A549 treated with ZK216348 at 1 μM for 4 hours (cell line): ENCODE measurements at places on chromosomes 2 and 18. TPM values are rescaled to one million over a fixed set of nuclear protein-coding genes. Genes with fewer than 3 reads are reported as not detected.

The ASTL gene
- not detected in 5 replicates for total RNA-seq

The RIF1 gene
- total RNA-seq = 12.8 to 25.3 TPM (median 20.9 TPM) in 5 replicates

The KLHL30 gene
- 0.19 to 0.37 TPM (median 0.26 TPM) in 5 replicates for total RNA-seq

The CD8B2 gene
- not detected in 5 replicates for total RNA-seq

The TMEM247 gene
- not detected in 5 replicates for total RNA-seq

The TCF23 gene
- not detected in 5 replicates for total RNA-seq

The IL36G gene
- not detected in 5 replicates for total RNA-seq

The MAPK4 gene
- total RNA-seq = 0.08 to 0.18 TPM (median 0.14 TPM) in 5 replicates

The TMEM200C gene
- total RNA-seq = not detected in 5 replicates

The FOSL2 gene
- total RNA-seq = 46.8 to 77.6 TPM (median 60.1 TPM) in 5 replicates

The GPAT2 gene
- not detected in 5 replicates for total RNA-seq

The RAB12 gene
- 18.5 to 45.4 TPM (median 25.6 TPM) in 5 replicates for total RNA-seq

The WNT6 gene
- total RNA-seq = 0.08 to 0.21 TPM (median 0.14 TPM) in 3 of 5 replicates, not detected in the others

The DSG1 gene
- total RNA-seq = not detected in 5 replicates

The LYPD6 gene
- 0.06 to 0.19 TPM (median 0.11 TPM) in 4 of 5 replicates, not detected in the other for total RNA-seq

The IL18R1 gene
- 0.49 to 1.2 TPM (median 0.82 TPM) in 5 replicates for total RNA-seq

The CRYGD gene
- not detected in 5 replicates for total RNA-seq

The ANKRD30BL gene
- total RNA-seq = not detected in 5 replicates

The CYS1 gene
- 1.2 to 1.8 TPM (median 1.4 TPM) in 5 replicates for total RNA-seq

The RSAD2 gene
- 0.17 to 0.49 TPM (median 0.21 TPM) in 5 replicates for total RNA-seq

The MLPH gene
- 207 to 326 TPM (median 306 TPM) in 5 replicates for total RNA-seq

The TRIM43 gene
- not detected in 5 replicates for total RNA-seq

The BMP10 gene
- not detected in 5 replicates for total RNA-seq

The ODC1 gene
- total RNA-seq = 132 to 181 TPM (median 150 TPM) in 5 replicates

The GAREM2 gene
- total RNA-seq = 5.6 to 10.3 TPM (median 7.7 TPM) in 5 replicates

The RGPD4 gene
- 0.04 to 0.16 TPM (median 0.10 TPM) in 4 of 5 replicates, not detected in the other for total RNA-seq

The ST8SIA3 gene
- not detected in 5 replicates for total RNA-seq

The CCL20 gene
- 3.4 to 9.4 TPM (median 4.8 TPM) in 5 replicates for total RNA-seq

The CABLES1 gene
- total RNA-seq = 13.1 to 15.8 TPM (median 14.9 TPM) in 5 replicates

The TANC1 gene
- 6.1 to 10.0 TPM (median 8.9 TPM) in 5 replicates for total RNA-seq

The SLC14A1 gene
- total RNA-seq = not detected in 5 replicates

The SIX3 gene
- total RNA-seq = 0.81 to 1.6 TPM (median 1.4 TPM) in 5 replicates

The DNAH7 gene
- 0.59 to 1.4 TPM (median 1.2 TPM) in 5 replicates for total RNA-seq

The KATNAL2 gene
- 1.4 to 2.4 TPM (median 1.7 TPM) in 5 replicates for total RNA-seq

The REL gene
- 1.0 to 3.6 TPM (median 2.3 TPM) in 5 replicates for total RNA-seq

The CRYGC gene
- not detected in 5 replicates for total RNA-seq

The PROKR1 gene
- not detected in 5 replicates for total RNA-seq

The ARMC9 gene
- total RNA-seq = 12.9 to 21.5 TPM (median 16.3 TPM) in 5 replicates

The SLC9A4 gene
- not detected in 5 replicates for total RNA-seq

The OR6B2 gene
- total RNA-seq = not detected in 5 replicates

The SP110 gene
- total RNA-seq = 5.6 to 8.7 TPM (median 7.6 TPM) in 5 replicates

The RPRM gene
- 0.09 TPM in 1 of 5 replicates, not detected in the others for total RNA-seq

The DSC1 gene
- total RNA-seq = not detected in 5 replicates

The TUBA4B gene
- total RNA-seq = 0.26 to 0.33 TPM (median 0.27 TPM) in 3 of 5 replicates, not detected in the others

The FSIP2 gene
- total RNA-seq = not detected in 5 replicates

The RAB31 gene
- 18.2 to 28.2 TPM (median 25.2 TPM) in 5 replicates for total RNA-seq

The HS1BP3 gene
- 33.4 to 51.4 TPM (median 44.3 TPM) in 5 replicates for total RNA-seq
